ENCODE measurements at places on chromosomes 16 and 17. TPM values are rescaled to one million over a fixed set of nuclear protein-coding genes. Genes with fewer than 3 reads are reported as not detected.

Gene NPIPB9
- total RNA-seq: not detected

Gene PIRT
- not detected for total RNA-seq

Gene MYO15A
- not detected for total RNA-seq

Gene TLCD2
- total RNA-seq: 0.32 TPM

Gene CACNG1
- total RNA-seq: not detected

- DNase-seq: no peak
These were observed 433.6 kb downstream of the PMP22 start for GRCh38 chr17:14831491-14831890.

DNA sequence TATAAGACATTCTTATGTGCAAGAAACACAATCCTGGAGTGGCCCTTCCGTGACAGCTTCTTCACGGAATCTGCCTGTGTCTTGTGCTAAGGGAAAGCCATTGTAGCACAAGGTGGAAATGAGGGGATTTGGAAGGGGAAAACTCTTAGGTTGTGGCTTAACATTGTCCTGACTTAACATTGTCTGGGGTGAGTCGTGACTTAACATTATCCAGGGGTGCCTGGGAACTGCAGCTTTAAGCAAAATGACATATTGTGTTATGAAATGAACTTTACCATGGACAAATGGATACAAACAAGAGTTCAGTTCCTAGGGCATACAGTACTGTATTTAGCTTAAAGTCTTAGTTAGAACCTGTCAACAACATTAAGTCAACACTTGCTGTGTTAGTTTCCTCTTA lies 323.9 kb downstream of the CPPED1 start:
- DNase-seq: no peak

GRCh38 chr17:80781807-80782277 lies 209.8 kb upstream of the CHMP6 start:
- DNase-seq: no peak

- no peak for DNase-seq
These were observed 60.4 kb downstream of the USP43 start for GRCh38 chr17:9705745-9706144.

DNA sequence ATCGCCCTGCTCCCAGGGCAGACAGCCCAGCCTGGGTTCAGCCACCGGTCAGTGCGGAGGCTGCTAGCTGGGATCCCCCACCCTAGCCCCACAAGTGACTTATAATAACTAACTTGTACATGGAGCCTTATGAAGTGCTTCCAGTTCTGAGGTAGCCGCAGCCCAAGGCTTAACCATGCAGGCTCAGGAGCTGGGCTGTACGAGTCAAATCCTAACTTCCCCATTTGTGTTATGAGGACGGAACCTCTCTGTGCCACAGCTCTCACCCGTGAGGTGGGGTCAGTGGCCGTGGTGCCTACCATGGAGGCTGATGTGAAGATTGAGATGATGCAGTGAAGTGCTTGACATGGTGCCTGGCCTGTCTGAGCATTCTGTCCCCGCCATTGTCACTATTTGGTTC lies 27.8 kb upstream of the GOSR2 start:
- DNase-seq: no peak

DNA sequence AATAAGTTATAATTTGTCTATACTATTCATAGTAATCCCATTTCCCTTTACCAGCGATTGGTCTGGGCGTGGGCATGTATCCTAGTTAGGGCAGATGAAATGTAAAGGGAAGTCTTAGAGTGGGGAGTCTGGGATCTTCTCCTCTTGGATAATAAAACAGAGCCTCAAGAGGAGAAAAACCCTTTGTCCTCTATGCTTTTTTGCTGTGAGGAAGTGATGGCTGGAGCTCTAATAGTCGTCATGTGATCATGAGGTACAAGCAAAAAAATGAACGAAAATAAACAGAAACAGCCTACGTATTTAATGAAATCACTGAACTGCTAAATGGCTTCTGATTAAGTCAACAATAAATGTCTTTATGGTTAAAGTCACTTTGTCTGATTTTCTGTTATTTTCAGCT lies 26.8 kb downstream of the EFCAB5 start:
- no peak for DNase-seq

- DNase-seq: peak; percentile 71
These were observed 11.5 kb downstream of the TAC4 start for GRCh38 chr17:49836111-49837030.

- no peak for DNase-seq
These were observed 16.5 kb upstream of the ATP6V0A1 start for GRCh38 chr17:42442196-42442565.

- peak; percentile 60 for DNase-seq
These were observed 4.4 kb downstream of the KDM6B start for GRCh38 chr17:7838090-7839075.

DNA sequence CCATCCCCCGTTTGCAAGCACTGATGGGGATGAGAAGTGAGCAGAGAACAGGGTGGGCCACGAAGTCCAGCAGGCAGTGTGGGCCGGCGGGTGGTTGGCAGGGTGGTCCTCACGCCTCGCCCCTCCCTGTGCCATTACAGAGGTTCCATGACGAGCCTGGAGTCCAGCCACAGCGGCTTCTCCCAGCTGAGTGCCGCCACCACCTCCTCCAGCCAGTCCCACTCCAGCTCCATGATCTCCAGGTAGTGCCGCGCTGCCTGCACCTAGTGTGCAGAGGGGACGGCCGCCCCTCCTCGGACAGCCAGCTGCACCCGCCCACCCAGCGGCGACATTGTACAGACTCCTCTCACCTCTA lies 73.0 kb downstream of the SEC14L1 start:
- no peak for DNase-seq

GRCh38 chr17:42018339-42018738 lies 1.1 kb upstream of the DNAJC7 start:
- no peak for DNase-seq

All from M059J (cell line).